ENCODE measurements at places on chromosomes 13 and 19. TPM values are rescaled to one million over a fixed set of nuclear protein-coding genes. Genes with fewer than 3 reads are reported as not detected.

DNA sequence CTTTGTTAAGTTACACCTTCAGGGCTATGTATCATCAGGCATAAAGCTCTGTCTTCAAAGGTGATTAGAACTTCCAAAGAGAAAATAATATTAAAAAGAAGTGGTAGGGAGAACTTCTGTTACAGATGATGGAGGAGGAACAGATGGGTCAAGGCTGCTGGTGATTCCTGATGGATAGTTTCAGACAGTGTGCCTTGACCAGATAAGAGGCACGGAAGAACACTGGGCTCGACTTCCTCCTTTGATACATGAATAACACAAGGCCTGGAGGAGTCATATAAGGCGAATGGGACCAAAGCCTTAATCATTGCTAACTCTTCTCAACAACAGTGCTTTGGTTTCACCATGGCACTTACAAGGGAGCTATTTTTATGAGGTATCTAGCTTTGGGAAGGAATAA, 128.1 kb upstream of the RXFP2 start:
- no peak for DNase-seq

DNA sequence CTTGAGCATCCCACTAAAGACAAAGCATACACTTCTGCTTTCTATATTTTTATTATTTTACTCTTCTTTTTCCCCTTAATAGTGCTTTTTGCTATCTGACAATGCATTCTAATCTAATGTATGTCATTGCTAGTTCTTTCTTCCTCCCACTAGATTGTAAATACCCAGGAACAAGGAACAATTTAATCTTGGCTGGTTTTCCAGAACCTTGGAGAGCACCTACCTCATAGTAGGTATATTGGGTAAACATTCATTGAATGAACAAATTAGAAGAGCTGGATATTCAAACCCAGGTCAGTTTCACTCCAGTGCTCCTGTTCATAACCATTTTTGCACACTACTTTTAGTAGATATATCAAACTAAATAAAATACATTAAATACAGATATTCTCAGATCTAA, 1617.6 kb upstream of the SLC10A2 start:
- DNase-seq, result no peak

DNA sequence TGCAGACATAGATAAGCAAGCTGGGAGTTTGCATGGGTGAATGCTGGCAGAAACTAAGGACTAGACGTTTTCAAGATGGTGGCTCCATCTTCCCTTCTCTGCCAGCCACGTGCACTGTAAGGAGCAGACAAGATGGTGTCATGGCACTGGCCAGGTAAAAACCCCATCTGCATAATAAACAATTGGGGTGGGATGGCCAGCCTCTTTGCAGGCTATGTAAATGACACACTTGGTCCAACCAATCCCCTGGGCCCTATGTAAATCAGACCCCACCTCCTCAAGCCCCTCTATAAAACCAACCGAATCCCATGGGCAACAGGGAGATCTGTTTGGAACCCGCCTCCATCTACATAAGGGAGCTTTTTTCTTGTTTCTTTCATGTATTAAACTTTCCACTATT, 2.4 kb upstream of the OR7A5 start:
- no peak for DNase-seq

Gene PSG2
- total RNA-seq, result not detected

DNA sequence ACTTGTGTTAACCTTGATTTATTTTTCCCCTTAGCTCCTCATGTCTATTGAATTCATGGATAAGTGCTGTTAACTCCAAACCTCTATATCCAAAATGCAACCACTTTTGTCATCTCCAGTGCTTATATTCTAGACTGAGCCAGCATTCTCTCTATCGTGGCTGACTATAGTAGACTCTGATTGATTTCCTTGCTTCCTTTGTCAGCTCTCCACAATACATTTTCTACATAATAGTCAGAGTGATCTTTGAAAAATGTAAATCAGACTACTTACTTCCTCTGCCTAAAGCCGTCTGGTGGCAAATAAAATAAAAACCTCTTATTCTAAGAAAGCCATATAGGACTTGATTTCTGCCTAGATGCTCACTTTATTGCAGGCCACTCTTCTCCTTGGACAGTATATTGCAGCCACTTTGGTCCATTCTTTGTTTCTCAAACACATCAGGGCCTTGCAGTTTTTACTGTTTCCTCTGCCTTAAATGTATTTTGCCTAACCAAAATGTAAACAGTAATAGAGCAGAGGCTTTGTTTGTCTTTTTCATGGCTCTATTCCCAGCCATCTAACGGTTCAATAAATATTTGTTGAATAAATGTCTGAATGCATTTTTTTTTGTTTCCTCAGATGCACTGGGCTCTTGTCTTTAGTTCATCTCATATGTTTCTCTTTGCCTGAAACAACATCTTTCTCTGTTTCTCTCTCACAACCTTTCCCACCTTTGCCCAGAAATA, 243.6 kb upstream of the CSNK1A1L start:
- DNase-seq, result no peak

Gene ABHD13
- total RNA-seq, result 18.0 TPM

- DNase-seq, result no peak
Observed at GRCh38 chr13:97266772-97267417, 44.8 kb downstream of the MBNL2 start.

GRCh38 chr19:15696654-15697194, 23.8 kb downstream of the CYP4F12 start:
- DNase-seq, result no peak

Gene CEACAM8
- 0.11 TPM for total RNA-seq

Gene ARL11
- 0.69 TPM for total RNA-seq

- DNase-seq, result no peak
Observed at GRCh38 chr19:7832781-7833180, 2.8 kb downstream of the EVI5L start.

Gene LILRB1
- total RNA-seq, result 1.3 TPM

Gene PRKCSH
- 54.9 TPM for total RNA-seq

- DNase-seq, result no peak
Observed at GRCh38 chr19:18886972-18887371, 9.0 kb downstream of the CERS1 start.

- no peak for DNase-seq
Observed at GRCh38 chr13:36158611-36159010, 27.4 kb upstream of the DCLK1 start.

Gene URAD
- total RNA-seq, result not detected

DNA sequence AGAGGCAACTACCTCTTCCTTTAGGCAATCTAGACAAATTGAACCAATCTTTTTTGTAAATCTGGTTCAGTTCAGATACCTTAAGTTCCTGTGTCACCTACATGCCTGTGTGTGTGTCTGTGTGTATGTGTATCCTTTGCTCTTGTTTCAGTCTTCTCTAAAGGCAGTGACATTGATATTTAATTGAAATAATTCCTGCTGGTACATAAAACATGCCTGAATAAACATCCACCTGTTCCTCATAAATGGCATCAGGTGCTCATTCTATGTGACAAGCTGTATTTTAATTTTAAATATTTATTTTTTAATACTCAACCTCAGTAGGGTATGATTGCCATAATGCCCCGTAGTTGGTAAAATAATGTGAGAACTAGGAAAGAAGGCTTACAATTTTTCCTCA, 1606.4 kb upstream of the PRR20A start:
- no peak for DNase-seq

- no peak for DNase-seq
Observed at GRCh38 chr13:30477346-30478195, 11.8 kb upstream of the HMGB1 start.

DNA sequence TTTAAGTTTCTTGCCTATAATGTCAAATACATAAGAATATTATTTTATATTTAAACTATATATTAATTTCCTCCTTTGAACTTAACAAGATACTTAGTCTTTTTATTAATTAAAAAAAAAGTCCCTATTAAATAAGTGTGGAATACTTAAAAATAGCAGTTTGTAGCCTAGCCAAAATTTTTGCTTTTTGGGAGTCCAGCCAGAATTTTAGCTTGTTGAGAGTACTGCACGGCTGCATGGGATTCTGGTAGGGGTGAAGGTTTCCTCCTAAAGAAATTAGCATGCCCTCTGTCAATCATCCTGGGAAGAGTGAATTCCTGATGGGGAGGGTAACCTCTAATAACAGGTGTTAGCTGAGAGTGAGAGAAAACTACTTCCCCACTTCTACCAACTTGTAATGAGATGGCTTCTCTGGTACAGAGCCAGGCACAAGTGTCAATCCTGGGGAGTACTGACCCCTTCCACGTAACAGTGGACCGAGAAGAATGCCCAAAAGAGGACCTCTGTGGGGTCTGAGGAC, 195.7 kb downstream of the SPRY2 start:
- no peak for DNase-seq

- DNase-seq, result no peak
Observed at GRCh38 chr19:32255536-32256295, 89.7 kb upstream of the ZNF507 start.

DNA sequence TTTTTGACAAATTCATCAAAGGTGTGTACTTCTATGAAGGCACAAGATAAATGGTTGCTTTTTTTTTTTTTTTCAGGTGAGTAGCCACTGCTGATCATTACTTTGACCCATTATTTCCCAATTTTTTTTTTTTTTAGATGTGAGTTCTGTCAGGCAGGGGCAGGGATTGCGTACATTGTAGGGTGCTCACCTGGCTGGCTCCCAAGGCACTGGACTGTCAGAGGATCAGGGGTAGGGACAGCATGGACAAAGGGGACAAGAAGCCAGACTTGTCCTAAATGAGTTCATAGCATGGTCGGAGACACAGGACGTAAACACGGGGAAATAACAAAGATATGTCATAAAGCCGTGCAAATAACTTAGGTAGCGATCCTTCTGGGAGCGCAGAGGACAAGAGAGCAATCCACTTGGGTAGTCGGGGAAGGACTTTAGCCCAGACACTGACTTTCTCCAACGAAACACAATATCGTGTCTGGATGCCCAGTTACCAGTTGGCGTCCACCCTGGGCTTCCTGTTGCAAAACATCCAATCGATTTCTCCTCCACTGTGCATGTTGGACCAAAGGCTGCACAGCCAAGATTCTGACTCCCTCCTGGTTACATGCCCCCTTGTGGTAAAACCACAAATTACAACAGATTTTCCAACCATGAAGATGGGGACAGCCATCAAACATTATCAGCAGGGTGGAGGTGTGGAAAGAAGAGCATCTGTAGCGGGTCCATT, 27.5 kb upstream of the KATNAL1 start:
- no peak for DNase-seq

Gene PNMA8C
- 1.6 TPM for total RNA-seq

GRCh38 chr19:55091955-55092354, 16.3 kb downstream of the EPS8L1 start:
- no peak for DNase-seq

DNA sequence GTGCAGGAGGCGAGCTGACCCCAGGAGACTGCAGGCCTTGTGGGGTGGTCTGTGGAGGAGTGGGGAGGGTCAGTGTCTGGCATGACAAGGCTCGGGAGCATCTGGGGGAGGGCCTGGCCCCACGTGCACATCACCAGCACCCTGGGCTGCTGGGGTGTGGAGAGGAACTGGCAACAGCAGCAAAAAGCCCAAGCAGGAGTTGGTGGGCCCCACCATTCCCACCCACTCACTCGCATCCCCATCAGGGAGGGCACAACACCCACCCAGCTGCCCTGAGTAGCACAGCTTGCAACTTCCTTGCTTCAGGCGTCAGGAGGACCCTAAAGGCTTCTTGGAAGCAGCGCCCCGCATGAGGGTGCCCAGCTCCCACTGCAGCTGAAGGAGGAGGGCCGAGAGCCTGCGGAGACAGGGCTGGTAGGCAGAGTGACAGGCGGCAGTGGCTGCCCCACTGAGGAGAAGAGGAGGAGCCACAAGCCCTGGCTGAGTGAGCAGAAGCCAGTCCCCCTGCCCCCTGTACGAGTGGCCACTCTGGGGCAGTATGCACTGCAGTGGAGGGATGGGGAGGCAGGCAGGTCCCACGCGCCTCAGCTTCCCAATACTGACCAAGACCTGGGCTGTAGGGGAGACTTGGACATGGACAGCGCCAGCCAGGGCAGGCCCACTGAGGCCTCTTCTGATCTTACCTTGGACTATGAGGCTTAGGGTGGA, 26.5 kb downstream of the ELL start:
- no peak for DNase-seq

- DNase-seq, result no peak
Observed at GRCh38 chr19:42521346-42522030, 6.8 kb downstream of the CEACAM1 start.

GRCh38 chr19:4181053-4181508, 1.3 kb downstream of the SIRT6 start:
- DNase-seq, result no peak

Gene OR7C1
- not detected for total RNA-seq

- DNase-seq, result no peak
Observed at GRCh38 chr19:45395821-45396617, 8.8 kb downstream of the PPP1R13L start.

GRCh38 chr13:102807699-102808098, 8.8 kb downstream of the BIVM start:
- DNase-seq, result no peak

Gene LYL1
- 4.8 TPM for total RNA-seq

DNA sequence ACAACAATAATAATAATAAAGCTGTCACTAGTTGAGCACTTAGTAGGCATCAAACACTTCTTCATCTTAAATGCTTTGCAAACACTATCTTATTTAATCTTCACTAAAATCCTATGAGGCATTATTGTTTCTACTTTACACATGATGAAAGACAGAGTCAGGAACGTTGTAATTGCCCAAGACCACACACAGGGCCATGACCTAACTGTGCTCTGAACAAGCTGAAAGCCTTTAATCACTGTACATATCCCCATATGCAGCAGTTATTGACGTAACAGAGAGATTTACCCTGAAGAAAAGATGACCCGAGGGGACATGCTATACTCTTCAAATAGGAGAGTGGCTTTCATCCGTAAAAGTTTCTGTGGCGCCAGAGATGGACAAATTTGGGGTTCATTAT, 53.0 kb downstream of the SACS start:
- DNase-seq, result no peak

Gene ZNF20
- 9.0 TPM for total RNA-seq

Gene NLRP7
- not detected for total RNA-seq

- no peak for DNase-seq
Observed at GRCh38 chr19:1862424-1863327, 703 bp downstream of the KLF16 start.

DNA sequence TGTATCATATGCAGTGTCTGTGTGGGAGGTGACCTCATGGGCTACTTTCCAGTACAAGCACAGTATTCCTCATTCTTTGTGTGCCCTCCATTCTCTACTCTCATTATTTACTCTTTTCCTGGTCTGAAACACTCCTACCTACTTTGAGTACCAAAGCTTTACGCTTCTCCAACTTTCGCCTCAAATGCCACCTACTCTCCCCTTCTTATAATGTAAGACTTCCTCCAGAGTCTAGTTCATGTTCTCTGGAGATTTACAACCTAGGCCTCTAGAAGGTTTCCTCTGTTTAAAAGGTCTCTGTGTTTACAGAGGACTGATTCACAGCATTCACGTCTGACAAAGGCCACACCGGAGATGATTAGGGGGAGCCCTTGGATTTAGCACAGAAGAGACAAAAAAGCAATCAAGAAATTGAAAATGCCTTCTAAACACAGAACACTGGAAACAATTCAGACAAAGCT, 302.0 kb downstream of the KLF12 start:
- no peak for DNase-seq
